Cardiac fibroblast (primary cell): ENCODE measurements at places on chromosomes 6 and 20.

GRCh38 chr6:69985180-69985579 is 118.8 kb downstream of the COL19A1 start:
- DNase-seq = peak; percentile 72

DNA sequence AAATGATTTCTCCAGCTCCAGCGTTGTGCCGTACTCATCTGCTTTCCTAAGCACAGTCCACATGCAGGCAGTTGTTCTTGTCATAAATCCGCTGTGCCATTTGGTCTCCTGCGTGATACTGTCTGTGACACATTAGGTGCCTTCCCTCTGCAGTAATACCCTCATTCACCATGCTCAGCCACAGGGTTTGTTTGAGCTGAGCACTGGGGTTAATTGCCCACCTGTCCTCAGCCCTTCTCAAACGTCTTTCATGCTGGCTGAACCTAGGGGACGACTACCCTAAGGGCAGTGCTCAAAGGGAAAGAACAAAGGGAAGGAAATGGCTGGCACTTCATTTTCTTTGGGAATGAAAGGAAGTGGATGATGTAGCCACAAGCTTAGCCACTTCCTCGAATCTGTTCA is 64.2 kb upstream of the MYLIP start:
- no peak for DNase-seq

DNA sequence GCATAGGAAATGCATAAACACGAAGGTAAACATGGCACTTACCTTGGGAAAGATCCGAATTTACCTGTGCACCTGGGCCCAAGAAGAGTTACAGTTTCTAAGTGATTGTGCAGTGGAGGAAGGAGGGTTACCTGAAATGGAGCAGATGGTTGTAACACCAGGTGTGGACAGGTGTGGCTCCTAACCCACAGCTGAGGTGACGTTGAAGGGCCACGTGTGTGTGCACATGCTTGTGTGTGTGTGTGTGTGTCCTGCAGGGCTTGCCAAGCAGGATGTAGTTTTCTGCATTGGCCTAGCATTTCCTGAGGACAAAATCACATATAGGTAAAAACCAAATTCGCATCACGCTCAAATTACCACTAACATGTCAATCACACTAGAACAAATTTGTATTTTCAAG is 240.8 kb downstream of the ANKRD60 start:
- no peak for DNase-seq

DNA sequence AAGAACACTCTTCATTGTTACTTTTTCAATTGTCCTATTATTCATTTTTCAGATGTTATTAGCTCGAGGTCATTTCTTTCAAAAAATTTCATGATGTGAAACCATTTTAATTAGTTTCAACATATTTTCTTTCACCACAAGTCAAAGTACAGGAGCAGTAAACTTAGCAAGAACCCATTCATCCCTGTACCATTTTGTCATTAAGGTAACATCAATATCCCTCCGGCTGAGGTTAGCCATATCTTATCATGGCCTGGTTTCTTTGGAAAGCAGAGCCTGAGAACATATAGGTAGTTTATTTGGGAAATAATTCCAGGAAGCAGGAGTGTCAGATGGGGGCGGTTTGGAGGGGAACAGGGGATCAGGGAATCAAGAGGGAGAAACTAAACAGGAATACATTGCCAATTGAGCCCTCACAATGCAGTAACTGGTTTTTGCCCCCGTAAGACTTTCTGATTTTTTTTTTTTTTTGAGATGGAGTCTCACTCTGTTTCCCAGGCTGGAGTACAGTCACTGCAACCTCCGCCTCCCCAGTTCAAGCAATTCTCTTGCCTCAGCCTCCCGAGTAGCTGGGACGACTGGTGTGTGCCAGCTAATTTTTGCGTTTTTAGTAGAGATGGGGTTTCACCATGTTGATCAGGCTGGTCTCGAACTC is 83.7 kb downstream of the MKKS start:
- DNase-seq = no peak

DNA sequence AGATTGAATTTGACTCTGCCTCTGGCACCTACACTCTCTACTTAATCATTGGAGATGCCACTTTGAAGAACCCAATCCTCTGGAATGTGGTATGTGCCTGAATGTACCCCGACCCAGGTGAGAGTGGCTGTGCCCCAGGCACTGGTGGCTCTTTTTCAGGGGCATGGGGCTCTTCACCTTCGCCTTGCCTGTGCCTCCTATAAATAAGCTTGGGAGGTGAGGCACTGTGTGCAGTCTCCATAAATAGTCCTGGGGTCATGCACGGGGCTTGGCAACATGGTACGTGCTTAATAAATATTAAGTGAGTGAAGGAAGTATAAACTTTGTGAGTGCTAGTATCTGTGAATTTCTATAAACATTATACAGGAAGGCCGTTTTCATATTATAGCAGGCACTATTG is 33.0 kb downstream of the GHRH start:
- DNase-seq = no peak

DNA sequence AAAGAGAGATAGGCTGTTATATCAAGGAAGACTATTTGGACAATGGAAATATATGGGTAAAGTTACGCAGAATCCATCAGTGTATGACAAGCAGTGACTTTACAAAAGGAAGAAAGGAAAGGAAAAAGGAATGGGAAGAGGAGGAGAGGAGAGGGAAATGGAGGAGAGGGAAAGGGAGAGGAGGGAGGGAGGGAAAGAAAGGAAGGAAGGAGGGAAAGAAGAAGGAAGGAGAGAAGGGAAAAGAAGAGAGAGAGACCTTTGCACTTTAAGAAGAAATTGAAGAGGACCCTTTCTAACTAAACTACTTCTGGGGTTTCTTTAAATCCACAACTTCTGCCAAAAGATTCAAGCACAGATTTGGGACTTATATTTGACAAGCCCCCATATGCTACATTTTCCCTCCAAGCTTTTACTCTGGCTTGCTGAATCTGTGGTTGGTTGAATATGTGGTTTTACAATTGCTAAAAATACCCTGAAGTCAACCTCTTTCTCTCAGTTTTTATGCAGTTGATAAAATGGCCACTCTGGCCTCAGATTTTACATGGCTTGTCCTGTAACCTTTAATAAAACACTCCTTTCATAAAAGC is 120.8 kb upstream of the RAB32 start:
- DNase-seq = no peak

DNA sequence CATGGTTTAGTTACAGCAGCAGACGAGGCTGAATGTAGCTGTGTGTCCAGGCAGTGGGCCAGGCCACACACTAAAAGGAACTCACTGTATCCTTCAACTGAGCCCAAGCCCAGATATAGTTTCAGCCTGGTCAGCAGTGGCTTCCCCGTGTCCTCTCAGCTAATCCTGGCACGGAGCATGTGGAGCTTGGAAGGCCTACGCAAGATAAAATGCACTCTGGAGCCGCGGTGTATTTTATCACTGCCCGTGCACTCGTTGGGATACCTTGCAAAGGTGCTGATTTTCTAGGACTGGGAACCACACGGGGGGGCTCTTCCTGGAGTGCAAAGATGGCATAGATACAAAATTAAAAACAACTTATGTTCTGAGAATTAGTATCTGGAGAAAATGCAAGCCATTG is 48.4 kb upstream of the IYD start:
- no peak for DNase-seq

- no peak for DNase-seq
These were observed 174.9 kb upstream of the GGTLC1 start for GRCh38 chr20:24163506-24163905.

GRCh38 chr6:157471895-157472686 is 91.1 kb downstream of the ZDHHC14 start:
- DNase-seq = no peak

DNA sequence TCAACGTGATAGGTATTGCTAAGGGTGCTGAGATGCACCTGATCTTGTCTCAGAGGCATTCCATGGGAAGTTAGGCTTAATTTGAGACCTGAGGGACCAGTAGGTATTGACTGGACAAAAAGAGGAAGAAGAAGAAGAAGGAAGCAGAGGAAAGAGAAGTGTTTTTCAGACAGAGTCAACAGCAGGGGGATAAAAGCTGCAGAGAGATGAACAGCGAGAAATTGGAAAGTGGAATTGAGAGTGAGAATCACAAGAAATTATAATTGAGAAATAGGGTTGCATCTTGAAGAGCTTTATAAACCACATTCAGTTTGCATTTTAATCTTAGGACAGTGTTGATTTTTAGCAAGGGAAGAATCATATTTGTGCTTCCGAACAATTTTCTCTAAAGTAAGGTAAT is 254.0 kb downstream of the CD83 start:
- DNase-seq = no peak

DNA sequence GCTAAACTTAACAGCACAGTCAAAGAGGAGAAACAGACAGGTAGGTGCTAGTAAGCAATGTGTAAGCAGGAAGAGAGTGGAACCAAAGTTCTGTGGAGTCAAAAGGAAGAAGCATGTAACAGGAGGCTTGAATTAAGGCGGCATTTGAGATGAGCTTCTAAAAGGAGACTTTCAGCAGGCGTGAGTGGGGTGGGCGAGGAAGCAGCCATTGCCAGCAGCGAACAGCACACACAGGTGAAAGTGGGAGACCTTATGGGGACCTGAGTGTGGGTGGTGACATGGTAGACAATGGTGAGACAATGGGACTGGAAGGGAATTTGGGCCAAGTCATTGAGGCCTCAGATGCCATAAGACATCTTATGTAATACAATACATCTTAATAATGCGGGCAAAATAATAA is 195.0 kb downstream of the PAX1 start:
- DNase-seq = no peak

DNA sequence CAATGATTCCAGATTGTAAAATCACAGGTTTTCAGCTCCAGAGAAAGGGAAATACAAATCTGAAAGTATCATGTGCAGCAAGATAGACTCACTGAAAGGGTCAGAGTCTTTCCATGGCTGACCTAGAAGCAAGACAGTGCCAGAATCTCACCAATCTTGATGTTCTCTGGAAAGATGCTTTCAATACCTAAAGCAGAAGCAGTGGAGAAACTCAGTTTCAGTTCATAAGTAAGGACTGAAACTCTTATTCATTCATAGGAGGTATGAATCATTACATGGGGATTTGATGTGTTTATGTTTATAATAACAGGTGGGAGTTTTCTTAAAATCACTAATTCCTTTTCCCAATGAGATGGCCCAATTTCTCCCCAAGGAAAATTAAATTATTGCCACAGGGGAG is 42.5 kb downstream of the SLC2A12 start:
- DNase-seq = no peak

DNA sequence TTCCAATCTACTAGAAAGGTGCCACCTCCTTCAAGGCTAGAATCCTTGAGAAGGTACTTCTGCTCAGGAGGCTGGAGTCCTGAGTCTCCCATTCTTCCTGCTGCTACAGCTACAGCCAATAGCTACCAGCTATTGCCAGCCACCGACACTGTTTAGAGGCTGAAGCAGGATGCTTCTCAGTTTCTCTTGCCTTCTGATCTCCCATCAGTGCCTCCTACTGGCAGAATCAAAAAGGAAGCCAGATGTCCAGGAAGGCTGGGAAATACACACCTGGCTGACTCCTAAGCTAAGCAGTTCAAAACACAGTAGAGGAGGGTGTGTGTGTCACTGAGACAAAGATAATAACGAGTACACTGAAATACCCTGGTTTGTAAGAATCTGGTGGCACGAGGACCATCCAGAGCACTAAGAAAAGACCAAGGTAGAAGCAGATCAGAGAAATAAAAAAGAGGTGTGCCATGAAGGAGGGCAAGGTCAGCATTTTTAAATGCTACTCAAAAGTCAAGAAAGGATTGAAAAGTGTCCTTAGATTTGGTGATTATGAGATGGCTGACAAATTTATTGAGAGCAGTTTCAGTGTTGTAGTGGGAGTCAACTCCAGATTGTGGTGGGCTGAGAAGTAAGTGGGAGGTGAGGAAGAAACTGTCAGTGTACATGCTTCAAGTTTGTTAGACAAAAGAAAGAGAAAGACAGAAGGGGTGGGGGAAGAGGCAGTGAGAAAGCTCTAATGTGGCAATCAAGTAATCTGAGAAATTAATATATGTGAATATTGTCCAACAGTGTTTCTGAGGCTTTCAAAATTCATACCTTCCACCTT is 2.3 kb upstream of the HLA-DMA start:
- DNase-seq = peak; percentile 26

- DNase-seq = no peak
These were observed 277.3 kb upstream of the CHD6 start for GRCh38 chr20:41895241-41896032.

DNA sequence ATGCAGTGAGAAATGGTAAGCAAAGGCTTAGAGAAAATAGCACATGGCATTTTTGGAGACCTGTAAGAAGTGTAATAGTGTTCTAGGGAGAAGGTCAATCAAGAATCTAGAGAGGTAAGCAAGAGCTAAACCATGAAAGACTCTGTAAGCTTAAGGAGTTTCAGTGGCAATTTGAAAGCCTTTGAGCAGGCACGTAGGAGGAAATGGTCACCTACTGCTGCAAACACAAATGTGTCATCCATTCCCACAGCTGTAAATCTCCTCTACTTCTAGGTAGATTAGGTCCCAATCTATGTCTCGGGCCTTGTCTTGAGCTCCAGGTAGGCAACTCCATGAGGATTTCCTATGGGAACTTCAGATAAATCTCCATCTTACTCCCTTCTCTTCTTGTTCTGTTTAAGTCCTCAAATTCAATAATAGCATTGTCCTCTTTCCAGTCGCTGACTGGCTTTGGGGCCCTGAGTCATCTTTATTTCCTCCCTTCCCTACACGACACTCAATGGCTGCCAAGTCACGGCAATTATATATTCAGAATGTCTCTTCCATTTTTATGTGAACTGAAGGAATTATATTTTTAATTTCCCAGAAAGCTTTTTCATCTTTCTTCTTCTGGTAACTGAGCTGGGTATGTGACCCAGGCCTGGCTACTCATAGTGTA is 24.2 kb upstream of the PAQR8 start:
- DNase-seq = no peak

DNA sequence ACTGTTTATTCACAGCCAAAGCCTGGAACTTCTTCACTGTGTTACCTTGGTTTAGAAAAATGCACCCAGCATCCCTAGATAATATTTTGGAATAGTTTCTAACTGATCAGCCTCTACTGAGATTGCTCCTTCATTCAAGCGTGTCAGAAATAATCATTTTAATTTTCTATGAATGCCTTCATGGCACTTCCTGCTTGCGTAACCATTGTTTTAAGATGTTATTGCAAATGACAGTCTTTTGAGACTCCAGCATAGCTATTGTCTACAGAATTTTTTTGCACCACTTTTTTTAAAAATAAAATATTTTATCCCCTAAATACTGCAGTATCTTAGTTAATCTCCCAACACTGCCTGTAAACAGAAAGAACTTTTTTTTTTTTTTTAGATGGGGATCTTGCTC is 213.1 kb downstream of the PHACTR1 start:
- no peak for DNase-seq

DNA sequence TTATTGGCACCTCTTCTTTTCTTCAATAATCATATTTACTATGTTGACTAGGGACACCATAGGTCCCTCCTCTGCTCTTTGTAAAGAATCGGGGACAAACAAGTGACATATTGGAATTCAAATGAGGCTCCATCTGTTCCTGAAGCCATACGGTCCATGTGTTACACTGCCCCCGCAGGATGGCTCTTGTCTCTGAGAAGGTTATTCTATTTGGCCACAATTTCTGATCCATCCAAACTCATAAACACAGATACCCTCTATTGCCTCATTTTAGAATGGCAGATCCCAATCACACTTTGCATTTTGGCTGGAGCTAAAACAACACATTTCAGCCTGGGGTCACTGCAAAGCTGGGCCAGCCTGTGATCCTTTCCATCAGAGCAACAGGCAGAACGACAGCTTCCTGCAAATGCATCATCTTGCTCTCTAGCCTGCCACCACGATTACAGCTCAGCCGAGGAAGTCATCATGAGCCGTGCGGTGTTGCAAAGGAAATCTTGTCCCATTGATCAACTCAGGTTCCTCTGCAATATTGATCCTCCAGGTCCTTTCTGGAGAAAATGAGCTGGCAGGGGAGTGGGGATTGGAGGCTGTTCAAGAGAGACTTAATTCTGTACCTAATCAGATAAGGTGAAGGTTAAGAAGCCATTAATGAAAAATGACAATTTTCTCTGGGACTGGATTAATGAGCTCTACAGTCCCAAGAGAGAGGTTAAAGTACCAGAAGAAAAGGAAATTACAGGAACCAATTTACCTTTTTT is 73.1 kb downstream of the AGPAT4 start:
- DNase-seq = no peak
